Stimulated activated CD8-positive, alpha-beta memory T cell treated with anti-CD3 and anti-CD28 coated beads, Interleukin-2, amount 100 ng/mL, for 1 hour (primary cell): ENCODE measurements at places on chromosomes 7 and 10.

DNA sequence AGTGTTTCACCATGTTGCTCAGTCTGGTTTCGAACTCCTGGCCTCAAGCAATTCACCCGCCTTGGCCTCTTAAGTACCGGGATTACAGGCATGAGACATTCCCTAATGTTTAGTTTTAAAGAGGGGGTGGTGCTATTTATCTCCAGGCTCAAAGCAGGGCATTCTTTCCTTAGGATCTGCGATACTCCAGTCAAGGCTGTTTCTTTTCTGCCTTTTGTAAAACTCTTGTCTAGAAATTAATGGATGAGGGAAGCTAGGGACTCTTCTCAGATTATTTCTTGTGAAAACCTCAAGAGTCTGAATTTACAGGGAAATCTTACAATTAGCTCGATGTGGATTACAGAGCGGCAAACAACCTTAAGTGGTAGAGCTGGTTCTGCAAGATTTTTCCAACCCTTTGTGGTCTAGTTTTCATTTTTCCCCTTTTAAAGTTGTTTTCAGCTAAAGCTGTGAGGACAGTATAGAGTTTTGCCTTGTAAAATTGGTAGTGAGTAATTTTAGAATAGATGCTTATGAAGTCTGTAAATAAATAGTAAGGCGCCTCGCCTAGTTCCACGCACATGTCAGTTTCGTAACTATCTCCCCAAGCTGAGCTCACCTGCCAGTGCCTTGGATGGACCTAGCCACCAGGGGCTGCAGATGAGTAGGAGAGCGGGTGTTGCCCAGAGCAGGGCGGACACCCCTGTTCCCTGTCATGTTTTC, 53.1 kb downstream of the CUX1 start:
- no peak for DNase-seq

- no peak for DNase-seq
Observed at GRCh38 chr10:26642896-26643653, 54.4 kb upstream of the PDSS1 start.

DNA sequence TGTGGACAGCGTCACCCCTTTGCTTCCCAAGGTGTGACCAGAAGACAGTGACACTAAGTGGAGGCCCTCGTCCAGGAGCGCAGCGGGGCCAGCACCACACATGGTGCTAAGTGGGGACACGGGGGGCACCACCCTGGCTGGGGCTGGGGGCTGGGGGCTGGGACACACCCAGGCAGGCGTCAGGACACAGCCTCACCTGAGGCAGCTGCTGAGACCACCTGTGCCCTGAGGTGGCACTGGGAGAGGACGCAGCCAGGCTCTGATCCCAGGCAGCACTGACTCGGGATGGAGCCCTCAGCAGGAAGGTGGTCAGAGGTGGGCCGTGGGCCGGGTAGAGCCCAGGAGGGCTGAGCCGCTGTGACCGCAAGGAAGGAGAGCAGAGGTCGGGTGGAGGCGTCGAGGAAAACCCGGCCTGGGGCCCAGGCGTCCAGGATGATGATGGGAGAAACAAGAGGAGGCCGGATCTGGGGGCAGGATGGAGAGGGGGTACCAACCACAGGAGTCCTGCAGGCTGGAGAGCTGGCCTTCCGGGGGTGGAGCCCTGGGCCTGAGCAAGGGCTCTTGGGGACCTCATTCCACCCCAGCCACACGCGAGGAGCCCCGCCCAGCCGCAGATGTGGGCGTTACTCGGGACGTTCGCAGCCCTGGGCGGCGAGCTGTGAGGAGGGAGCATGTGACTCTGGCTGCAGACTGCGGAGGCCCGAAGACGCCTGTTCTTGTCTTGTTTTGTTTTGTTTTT, 22.5 kb downstream of the LRRC27 start:
- DNase-seq: no peak

GRCh38 chr7:56097700-56098099, 4.9 kb upstream of the PHKG1 start:
- DNase-seq: no peak

GRCh38 chr10:24091256-24091655, 117.7 kb upstream of the KIAA1217 start:
- DNase-seq: no peak

DNA sequence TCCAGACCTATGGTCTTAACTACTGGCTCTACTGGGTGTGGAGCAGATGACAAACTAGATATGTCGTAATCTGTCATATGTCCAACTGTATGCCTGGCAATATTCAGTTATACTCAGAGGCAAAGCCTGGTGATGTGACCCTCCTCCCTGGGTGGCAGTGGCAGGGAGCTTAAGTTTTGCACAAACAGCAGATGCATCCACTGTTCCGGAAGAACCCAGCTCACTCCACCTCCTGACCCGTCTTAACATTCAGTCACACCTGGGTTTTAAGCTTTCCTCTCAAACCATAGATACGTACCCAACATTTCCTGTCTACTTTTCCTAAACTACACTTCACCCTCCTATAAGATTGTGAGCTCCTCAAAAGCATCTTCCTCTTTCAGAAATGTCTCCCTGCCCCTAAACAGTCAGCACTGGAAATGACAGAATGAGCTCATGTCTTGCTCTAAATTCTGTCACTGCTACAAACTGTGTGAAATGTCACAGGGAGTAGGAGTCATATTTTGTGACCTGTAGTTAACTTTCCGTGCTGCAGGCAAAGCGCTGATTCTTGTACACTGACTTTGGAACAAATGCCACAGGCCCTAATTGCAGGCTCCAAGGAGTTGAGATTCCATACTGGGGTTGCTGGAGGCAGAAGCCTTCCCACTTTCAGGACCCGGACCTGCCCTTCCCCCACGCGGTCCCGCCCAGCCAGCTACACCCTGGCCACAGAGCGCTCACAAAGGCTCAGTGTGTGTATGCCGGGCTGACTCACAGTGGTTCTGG, 23.9 kb downstream of the SCD start:
- DNase-seq: no peak

DNA sequence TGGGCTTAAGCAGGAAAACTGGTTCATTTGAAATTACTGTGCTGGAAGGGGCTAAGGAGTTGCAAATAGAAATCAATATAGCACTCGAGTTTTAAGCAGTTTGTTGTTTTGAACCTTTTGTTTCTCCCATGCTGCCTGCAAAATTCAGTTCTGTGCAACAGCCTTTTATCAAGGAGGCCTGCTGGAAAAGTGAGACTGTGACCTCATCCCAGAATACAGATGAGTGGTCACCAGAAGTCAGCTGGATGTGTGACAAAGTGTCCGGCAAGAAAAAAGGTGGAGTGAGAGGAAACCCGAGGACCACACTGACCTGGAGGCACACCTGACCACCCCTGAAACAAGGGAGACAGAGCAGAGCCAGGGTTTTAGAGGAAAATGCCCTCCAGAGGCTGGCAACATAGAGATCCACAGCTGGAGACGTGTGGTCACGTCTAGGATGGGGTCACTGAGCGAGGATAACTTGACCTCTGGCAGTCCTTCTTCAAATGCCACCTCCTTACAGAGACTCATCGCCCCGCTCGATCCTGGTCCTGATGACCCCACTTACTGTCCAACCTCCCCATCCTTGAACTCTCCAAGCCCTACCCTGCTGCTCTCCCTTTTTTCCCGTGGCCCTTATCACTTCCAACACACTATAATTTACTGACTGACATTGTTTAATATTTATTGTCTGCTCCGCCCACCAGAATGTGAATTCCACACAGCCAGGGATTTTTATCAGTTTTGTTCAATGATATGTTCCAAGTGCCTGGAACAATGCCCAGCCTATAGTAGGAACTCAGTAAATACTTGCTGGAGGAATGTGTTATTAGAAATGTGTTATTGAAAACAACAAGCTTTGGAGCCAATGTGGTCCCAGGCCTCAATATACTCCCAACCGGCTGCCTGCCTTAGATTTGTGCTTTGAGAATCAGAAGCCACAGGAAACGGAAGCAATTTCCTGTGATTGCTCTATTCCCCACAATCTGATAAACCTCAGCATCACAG, 243.8 kb downstream of the GLI3 start:
- DNase-seq: no peak

DNA sequence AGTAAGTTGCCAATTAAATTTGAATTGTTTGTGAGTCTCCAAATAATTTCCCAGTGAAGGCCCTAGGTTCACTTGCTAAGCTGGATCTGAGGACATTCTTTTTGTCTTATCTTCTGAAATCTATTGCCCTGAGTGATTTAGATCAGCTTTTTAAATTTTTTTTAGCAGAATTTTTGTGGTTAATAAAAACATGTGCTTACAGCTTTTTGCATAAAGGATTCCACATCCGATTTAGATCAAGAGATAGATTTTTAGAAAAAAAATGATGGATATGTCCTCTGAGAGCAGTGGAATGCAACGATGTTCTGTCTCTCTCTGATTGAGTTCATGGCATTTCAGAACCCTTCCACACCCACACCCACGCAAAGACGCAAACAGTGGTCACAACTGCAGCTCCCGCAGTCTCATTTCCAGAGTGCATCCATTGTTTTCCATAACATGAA, 358.8 kb downstream of the SUGCT start:
- DNase-seq: no peak

GRCh38 chr7:142805350-142806021, 34.7 kb downstream of the PRSS2 start:
- no peak for DNase-seq

GRCh38 chr10:56269181-56269580, 91.9 kb downstream of the ZWINT start:
- DNase-seq: no peak

DNA sequence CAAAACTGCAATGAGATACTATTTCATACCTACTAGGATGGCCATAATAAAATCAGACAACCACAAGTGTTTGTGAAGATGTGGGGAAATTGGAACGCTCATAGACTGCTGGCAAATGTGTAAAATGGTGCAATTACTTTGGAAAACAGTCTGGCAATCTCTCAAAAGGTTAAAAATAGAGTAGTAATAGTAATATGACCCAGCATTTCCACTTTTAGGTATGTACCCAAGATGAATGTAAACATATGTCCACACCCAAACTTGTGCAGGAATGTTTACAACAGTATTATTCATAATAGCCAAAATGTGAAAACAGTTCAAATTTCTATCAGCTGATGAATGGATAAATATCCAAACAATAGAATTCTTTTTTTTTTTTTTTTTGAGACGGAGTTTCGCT, 731.6 kb upstream of the ANKRD30A start:
- DNase-seq: no peak

DNA sequence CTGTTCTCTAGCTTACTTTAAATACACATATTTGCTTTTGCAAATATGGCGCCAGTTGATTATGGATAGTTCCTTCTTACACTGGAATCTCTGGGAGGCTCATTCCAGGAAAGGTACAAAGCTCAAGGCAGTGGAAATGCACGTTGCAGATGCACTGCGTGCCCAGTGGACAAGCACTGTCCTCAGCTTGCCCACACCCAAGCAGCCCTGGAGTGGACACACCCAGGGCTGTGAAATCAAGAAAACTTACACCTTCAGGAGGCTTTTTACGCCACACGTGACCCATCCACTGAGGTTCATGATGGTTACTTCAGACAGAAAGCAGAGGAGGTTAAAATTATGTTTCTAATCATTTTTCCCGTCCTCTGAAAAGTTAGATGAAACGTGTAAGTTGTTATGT, 248.5 kb downstream of the VTI1A start:
- DNase-seq: no peak

GRCh38 chr10:74227697-74228424, 76.8 kb downstream of the ADK start:
- DNase-seq: no peak

DNA sequence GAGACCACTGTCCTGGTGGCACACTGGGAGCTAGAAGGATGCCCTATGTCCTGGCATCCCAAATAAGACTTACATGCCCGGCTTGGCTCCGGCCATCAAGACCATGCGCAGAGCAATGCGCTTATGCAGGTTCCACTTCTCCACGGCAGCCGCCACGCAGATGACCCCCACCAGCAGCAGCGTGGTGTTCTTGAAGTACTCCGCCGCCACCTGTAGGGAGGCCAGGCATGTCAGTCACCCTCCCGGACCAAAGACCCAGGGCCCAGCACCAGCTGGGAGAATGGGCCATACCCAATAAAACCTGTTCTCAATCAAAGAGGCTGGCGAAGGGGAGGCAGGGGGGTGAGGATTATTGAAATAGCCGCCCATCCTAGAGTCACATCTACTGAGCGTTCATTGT, 19.9 kb downstream of the SLC13A4 start:
- DNase-seq: no peak

- DNase-seq: no peak
Observed at GRCh38 chr10:26046073-26046700, 112.2 kb downstream of the MYO3A start.

DNA sequence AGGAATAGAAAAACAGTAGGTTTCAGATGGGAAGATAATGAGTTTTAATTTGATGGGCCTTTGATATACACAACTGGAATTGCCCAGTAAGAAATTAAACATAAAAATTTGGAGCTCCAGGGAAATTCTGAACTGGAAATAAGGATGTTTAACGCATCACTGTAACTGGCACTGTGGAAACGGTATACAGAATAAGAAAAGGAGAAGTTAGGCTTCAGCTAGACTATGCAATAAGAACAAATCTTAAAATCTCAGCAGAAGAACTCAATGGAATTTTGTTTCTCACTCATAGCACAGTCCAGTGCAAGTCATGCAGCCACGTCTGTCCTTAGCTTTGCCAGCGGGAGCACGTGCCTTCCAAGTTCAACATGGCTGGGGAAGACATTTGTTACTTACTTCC, 52.9 kb upstream of the FGL2 start:
- no peak for DNase-seq

- no peak for DNase-seq
Observed at GRCh38 chr10:132415956-132416355, 19.0 kb downstream of the PWWP2B start.

DNA sequence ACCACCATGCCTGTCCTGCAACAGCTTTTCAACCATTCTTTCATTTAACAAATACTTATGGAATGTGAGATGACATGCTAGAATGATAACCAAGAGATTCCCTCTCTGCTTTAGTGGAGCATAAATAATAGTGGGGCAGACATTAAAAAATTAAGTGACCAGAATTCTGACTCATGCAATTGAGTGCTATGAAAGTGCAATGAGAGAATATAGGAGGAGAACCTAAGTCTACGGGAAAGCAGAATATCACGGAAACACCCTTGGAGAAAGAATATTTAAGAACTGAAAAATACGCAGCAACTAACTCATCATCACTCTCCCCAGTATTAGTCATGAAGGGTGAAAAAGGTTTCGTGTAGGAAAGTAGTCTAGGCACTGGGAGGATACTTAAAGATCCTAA, 7.1 kb downstream of the KIF5B start:
- no peak for DNase-seq

DNA sequence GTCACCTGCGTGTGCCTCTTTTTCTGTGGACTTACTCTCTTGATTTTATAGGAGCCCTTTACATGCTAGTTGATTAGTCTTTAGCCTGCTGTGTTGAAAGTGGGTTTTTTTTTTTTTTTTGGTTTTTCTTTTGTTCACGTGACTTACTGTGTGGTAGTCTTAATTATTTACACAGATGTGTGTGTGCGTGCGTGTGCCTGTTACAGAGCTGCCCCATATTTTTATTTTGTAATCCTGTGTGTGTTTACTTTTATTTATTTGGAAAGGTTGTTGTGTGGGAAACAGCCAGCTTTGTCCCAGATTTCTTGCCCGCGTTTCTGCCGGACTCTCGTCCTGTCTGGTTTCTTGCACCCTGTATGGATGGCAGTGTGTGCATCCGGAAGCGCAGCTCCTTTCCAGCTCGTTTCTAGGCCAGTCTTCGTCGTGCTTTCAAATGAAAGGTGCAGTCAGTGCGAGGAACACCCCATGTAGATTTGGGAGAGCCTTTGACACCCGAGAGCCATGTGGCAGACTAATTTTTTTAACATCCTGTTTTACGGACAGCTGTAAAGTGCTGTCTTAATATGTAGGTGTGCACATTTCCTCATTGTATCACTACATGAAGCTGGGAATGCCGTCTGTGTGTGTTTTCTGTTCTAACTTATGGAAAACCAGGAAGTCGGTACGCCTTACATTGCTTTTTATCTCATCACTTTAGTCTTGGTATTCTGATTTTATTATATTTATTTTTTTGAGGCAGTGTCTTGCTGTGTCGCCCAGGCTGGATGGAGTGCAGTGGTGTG, 55.6 kb downstream of the DNAJB6 start:
- DNase-seq: no peak
